ENCODE measurements at places on chromosomes 16 and 17.

GRCh38 chr17:48541577-48542113 lies 3.3 kb downstream of the HOXB2 start:
- no peak for DNase-seq

GRCh38 chr17:46148247-46148646 lies 45.0 kb downstream of the KANSL1 start:
- DNase-seq = no peak

DNA sequence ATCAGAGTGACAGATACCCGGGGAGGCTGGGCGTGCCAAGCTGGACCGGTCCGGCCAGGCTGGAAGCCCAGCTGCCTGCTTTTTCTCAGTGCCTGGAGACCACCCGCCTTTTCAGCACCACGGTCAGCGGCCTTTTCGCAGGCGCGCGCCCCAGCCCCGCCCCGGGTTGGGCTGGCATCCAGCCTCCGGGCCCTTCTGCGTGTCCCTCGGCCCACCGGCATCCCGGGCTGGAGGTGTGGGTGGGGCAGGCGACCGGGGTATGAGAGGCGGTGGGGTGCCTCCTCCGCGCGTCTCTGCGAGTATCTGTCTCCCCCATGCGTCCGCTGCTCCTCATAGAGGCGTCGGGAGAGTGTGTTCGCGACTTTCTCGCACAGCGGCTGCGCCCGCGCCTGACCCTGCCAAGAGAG lies 102.5 kb downstream of the MRM1 start:
- DNase-seq = peak; percentile 23

DNA sequence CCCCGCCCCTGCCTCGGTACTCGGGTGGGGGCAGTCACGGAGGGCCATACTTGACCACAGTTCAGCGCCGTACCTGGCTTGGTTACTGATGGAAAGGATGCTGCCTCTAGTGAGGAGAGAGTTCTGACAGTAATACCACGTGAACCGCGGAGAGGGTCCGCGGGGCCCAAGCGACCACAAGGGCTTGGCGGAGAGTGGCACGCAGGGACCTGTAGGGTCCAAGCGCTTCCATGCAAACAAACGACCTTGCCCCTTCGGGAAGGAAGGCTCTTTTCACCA lies 9.2 kb downstream of the KDM6B start:
- no peak for DNase-seq

DNA sequence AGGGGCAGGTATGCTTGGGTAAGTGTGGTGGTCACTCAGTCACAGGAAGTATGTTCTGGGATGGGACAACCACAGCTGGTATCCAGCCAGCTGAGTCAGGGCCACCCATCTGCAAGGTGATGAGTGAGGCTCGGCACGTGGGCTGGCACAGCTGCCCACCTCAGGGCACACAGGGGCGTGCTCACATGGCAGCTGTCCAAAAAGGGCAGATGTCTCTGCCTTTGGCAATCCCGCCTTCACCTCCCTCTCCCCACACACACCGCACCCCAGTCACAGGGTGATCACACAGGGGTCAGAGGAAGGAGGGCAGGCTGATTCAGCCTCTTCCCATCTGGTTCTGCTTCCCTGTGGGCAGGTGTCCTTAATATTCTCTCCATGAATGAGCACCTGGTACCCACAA lies 85.9 kb upstream of the TOB1 start:
- no peak for DNase-seq

GRCh38 chr16:77790009-77790372 lies 1.6 kb downstream of the VAT1L start:
- no peak for DNase-seq

DNA sequence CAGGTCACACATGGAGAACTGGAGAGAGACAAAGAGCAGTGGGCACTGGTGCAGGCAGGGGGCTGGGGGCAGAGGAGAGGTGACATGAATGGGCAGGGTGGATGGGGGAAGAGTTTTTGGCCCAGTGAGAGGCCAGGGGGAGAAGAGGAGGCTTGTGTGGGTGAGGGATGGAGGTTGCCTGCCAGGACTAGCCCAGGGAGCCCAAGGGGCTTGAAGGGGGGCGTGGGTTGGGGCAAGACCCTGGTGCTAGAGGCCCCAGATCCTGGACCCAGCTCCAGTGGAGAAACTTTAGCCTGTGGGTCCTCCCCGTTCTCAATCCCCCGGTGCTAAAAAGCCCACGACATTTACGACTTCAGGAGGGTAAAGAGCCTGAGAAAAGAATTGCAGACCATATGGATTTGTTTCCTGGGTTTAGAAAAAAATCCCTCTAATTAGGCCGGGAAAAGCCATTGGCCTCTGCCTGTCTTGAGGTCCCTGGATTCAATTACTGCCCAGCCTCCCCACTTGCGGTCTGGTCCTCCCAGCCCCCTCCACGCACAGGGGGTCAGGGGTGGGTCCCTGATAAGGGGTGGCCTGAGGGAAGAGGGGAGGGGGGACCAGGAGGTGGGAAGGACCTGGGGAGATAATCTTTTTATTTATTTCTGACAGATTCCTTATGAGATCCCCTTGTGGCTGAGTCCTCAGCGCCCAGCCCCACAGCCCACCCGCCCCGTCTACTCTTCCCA lies 33.0 kb downstream of the NGFR start:
- DNase-seq = no peak

DNA sequence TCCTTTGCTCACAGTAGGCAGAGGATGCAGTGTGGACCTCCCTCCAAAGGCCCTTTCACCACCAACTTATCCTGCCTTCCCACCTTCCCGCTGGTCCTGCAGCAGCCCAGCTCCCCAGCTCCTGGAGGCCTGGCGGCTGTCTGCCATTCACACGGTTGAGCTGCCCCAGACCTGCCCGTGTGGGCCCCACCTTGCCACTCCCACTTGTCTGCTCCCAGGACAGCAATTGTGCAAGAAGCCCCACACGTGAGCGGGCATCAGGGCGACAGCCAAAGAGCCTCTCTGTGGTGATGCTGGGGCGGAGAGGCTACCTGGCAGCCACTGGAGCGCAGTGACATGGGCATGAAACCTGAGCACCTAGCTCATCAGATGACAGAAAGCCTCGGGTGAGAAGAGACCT lies 248.6 kb upstream of the MAF start:
- no peak for DNase-seq

DNA sequence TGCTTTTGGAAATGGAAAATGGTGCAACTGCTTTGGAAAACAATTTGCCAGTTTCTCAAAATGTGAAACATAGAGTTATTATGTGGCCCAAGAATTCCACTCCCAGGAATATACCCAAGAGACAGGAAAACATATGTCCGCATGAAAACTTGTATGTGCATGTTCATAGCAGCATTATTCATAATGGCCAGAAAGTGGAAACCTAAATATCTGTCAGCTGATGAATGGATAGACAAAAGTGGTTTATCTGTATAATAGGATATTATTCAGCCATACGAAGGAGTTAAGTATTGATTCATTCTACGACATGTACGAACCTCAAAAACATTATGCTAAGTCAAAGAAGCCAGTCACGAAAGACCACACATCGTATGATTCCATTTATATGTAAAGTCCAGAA lies 7.7 kb upstream of the COTL1 start:
- DNase-seq = no peak

- no peak for DNase-seq
These were observed 104.7 kb upstream of the TMEM132E start for GRCh38 chr17:34474706-34475105.

GRCh38 chr16:5903832-5904231 lies 806.2 kb upstream of the EEF2KMT start:
- DNase-seq = no peak

- DNase-seq = no peak
These were observed 37.4 kb downstream of the COX4I1 start for GRCh38 chr16:85836706-85837582.

GRCh38 chr17:3622977-3623594 lies 13.0 kb downstream of the SHPK start:
- no peak for DNase-seq

DNA sequence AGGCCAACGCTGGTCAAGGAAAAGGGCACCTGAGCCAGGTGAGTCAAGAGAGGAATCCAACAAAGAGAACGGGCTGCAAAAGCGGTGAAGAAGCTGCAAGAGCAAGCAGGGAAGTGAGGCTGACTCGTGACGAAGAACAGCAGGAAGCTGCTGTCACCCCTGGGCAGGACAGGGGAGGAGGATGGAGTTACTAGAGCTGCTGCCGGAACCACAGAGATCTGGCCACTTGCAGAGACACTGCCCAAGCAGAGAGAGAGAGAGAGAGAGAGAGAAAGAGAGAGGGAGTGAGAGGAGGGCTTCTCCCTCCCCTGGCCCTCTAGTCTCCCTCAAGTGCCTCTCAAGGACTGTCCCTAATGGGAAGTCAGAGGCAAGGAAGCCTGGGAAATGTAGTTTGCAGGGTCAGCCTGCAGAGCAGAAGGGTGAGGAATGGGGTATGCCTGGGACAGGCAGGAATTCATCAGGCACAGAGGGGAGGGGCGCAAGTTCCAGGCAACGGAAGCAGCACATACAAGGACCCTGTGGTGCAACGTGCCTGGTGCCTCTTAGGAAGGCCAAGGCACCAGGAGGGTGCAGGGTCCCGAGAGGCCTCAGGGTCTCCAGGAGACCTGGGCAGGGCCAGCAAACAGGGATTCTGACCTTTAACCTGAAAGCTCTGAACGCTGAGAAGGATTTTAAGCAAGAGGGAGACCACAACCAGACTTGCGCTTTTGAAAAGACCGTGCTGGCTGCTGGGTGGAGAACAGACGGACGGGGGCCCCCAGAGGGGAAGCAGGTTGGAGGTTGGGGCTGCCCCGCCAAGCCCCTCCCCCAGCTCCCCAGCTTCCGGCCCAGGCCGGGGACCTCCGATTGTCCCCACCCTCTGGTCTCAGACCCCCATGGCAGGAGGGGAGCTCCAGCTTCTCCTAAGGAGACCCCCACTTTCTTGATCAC lies 45.8 kb upstream of the CIBAR2 start:
- DNase-seq = peak; percentile 47

GRCh38 chr17:32289471-32290070 lies 23.9 kb downstream of the RHBDL3 start:
- DNase-seq = no peak

GRCh38 chr16:75104836-75105235 lies 11.7 kb downstream of the LDHD start:
- DNase-seq = no peak

Data from kidney capillary endothelial cell (primary cell).